NCI-H2107 (cell line): ENCODE measurements at places on chromosomes 4 and X.

GRCh38 chrX:136157187-136157586 lies 9.9 kb downstream of the FHL1 start:
- DNase-seq, result no peak

DNA sequence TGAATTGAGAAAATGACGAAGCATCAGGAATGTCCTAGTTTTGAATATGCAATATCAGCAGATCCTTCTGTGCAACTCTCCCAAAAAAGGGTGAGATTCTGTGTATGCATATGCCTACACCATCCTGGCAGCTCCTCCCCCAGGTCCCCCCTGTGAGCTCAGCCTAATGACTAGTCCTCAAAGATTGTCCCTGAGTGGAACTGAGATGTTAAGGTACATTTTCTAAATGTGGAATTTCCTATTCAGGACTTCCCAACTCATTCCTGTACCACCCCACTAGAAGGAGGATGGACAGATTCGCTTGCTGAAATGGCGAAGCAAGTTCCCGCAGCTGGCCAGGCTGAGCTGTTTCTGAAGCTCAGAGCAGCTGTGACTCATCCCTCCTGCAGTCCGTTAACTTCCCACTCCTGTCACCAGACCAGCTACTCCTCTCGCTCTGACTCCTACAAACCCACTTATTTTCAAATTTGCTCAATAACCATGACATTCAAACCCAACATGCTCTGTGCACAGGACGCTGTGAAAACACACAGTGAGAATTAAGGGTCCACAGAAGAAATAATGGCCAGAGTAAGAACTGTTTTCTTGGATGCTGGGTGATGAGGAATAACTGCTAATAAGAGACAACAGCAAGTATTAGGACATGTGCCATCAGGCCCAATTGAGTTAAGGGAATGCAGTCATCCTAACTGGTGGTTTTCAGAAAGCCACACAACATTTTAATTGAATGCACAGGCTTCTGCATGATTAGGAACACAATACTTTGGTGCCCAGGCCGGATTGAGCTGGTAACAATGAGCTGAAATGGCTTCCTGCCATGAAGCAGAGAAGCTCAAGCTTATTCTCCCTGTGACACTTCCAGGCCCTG lies 40.0 kb upstream of the IRF2 start:
- no peak for DNase-seq

- no peak for DNase-seq
These were observed 36.2 kb upstream of the ADH7 start for GRCh38 chr4:99471349-99471748.

GRCh38 chr4:22881411-22881810 lies 188.7 kb downstream of the GBA3 start:
- no peak for DNase-seq

- no peak for DNase-seq
These were observed 207.4 kb downstream of the TMA16 start for GRCh38 chr4:163701916-163702315.
